ENCODE measurements at places on chromosomes 1 and 21.
A peak's percentile ranks its signal among the peaks of the same experiment; 100 is the strongest.

- DNase-seq, result no peak
Measured at GRCh38 chr1:156476501-156477298, 23.9 kb downstream of the MEF2D start.

DNA sequence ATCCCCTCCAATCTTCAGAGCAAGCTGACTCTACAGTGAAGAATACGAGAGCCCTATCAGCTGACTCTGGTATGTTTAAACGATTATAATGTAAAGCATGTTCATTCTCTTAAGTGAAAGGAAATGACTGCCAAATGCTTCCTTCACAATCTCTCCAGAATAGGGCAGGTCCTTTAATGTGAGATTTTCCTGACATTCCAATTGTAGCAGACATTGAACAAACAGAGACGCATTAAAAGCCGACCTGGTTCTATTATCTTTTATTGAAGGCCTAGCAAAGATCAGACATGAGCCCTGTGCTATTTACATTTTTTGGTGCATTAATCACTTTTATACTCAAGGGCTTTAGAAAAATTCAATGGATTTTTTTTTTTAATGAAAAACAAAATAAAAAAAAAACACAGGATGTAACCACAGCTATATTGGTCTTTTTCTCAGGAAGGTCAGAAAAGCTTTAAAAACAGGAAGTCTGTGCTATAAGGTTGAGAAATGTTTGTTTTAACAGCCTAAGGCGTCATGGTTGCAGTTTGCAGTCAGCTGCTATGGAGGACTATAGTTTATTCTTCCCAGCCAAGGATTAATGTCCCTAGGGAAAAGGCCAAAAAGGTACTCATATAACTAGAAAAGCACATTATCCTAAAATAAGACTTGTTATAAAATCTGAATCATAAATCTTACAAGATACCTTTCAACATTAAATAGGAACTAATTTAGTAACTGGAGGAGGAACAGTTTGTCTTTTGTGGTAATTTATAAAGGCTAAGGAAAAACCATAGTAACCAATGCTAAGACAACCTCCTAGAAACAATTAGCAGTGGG lies 104.8 kb downstream of the RERE start:
- DNase-seq, result peak; percentile 71

- DNase-seq, result no peak
Measured at GRCh38 chr21:27476696-27477095, 509.8 kb upstream of the ADAMTS5 start.

DNA sequence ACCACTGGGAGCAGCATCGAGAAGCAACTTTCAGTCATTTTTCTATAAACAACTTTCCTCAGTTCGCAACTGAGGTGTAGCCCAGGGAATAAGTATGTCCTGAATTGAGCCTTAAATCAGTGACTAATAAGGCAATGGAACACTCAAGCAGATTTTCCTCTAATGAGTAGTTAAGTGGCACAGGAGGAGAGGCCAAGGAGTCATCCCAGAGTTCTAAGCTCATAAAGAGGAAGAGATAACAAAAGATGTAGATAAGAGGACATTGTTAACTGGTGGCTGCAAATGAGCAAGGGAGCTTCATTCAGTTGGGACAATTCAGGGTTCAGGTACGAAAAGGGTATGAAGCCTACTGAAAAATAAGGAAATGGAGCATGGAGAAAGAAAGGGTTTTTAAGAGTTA lies 64.5 kb downstream of the LRRC40 start:
- DNase-seq, result no peak

DNA sequence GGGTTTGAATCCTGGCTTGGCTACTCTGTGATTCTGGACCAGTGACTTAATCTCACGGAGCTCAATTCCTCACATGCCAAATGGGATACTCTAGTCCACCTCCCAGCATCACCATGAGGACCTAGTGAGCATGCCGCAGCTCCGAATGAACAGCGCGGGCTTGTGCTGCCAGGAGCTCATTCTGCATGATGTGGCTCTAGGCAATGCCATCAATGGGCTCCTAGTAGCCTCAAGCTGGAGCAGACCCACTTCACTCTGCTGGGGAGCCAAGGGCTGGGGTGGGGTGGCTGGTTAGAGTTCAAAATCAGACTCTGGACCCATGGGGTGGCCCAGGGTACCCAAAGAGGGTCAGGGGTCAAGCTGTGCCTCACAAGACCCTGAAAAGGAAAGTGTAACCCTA lies 41.5 kb downstream of the CDK18 start:
- no peak for DNase-seq

DNA sequence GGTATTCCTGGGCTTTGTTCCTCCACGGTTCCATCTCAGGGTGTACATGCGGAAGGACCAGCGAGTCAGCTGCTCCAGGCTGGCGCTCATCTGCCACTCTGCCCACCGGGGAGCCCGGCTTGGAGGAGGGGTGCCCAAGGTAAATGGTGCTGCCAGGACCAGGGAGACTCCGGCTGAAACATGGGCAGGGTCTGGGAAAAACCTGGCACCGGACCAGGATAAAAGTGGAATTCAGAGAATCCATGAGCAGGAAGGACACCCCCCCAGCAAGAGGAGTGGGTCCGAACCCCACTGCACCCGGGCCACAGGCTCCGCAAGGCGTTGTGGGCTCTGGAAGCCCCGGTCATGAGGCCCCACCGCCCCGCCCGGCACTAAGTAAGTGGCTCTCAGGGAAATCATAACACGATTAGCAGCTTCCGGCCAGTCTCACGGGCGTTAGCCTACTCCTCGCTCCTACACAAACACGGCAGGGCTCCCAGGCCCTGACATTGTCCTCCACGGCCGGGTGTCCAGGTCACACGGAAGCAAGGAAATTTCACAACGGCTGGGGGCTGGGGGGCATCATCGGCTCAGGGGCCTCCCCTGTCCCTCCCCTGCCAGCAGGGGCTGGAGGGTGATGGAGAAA lies 21.1 kb downstream of the MEGF6 start:
- no peak for DNase-seq

- no peak for DNase-seq
Measured at GRCh38 chr1:223176437-223176836, 33.4 kb upstream of the TLR5 start.

DNA sequence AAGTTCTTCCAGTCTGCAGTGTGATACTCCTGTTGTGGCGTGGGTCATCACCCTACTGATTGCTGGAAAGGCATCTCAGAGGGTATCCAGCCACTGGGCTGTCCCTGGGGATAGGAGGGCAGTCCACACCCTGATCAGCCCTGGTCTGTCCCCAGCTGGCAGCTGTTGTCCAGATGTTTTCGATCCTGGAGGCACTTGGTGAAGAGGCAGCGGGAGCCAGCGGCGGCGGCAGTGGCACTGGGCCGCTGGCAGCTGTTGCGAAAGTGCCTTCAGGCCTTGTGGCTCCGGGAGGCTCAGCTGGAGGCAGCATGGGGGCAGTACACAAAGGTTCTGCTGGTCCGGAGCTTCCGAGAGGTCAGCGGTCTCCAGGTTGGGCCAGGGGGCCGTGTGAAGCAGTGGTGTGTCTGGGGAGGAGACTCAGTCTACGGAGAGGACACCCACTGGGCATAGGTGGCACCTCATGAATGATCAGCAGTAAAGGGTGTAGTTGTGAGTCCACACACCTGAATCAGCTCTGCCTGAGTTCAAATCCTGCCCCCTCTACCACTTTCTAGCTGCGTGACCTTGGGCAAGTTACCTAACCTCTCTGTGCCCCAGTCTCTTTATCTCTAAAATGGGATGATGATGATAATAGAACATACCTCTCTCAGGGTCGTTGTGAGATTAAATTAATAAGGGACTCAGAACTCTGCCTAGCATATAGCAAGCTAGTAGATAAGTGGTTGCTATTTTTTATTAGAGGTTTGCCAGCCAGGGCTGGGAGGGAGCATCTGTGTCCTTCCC lies 6.1 kb downstream of the C1orf167 start:
- DNase-seq, result no peak

GRCh38 chr21:44999972-45000636 lies 60.3 kb downstream of the SLX9 start:
- DNase-seq, result no peak

Data from right renal cortex interstitium (tissue), 3 donors.